Activated CD4-positive, alpha-beta T cell treated with anti-CD3 and anti-CD28 coated beads, Interleukin-2, amount 10 ng/mL, durations not matched to agents 24 days and 14 days (primary cell): ENCODE measurements at places on chromosomes 11 and 22. TPM values are rescaled to one million over a fixed set of nuclear protein-coding genes. Genes with fewer than 3 reads are reported as not detected.

DNA sequence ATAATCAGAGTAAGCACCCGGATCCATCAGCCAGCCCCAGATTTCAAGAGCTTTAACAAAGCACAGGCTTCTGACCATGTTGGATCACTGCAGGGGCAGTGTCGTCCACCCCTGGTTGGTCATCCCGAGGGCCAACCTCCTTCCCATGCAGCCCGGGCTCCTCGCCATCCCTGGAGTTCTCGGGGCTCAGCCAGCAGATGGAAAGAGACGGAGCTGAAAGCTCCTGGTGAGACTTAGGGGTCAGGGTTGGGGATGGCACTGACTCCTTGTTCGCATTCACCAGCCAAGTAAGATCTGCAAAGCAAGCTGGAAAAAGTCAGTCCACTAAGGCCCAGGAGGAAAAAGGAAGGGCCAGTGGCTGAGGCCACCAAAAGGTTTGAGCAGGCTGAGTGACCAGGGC, 888.9 kb downstream of the BRD1 start:
- H3K27me3 ChIP-seq, result no peaks in the 10 kb centered on the region
- no peaks in the 10 kb centered on the region for H3K4me1 ChIP-seq
- H3K4me3 ChIP-seq, result no peak overlapping the region
- DNase-seq, result no peak
- no peaks in the 10 kb centered on the region for H3K36me3 ChIP-seq

GRCh38 chr22:48782811-48783511, 1044.7 kb downstream of the BRD1 start:
- no peak overlapping the region for H3K27ac ChIP-seq
- no peaks in the 10 kb centered on the region for H3K27me3 ChIP-seq
- H3K36me3 ChIP-seq, result no peaks in the 10 kb centered on the region

GRCh38 chr11:85697747-85698146, 11.8 kb upstream of the CCDC89 start:
- H3K27ac ChIP-seq, result no peak overlapping the region
- H3K4me1 ChIP-seq, result peaks cover 32% of the 10 kb centered on the region
- peaks cover 60% of the 10 kb centered on the region for H3K36me3 ChIP-seq
- no peak overlapping the region for H3K4me3 ChIP-seq
- DNase-seq, result peak; percentile 34
- no peaks in the 10 kb centered on the region for H3K27me3 ChIP-seq

The TUBA8 gene
- 1.2 and 1.7 TPM in 2 replicates for total RNA-seq

The IFTAP gene
- 1.1 and 1.7 TPM in 2 replicates for total RNA-seq

DNA sequence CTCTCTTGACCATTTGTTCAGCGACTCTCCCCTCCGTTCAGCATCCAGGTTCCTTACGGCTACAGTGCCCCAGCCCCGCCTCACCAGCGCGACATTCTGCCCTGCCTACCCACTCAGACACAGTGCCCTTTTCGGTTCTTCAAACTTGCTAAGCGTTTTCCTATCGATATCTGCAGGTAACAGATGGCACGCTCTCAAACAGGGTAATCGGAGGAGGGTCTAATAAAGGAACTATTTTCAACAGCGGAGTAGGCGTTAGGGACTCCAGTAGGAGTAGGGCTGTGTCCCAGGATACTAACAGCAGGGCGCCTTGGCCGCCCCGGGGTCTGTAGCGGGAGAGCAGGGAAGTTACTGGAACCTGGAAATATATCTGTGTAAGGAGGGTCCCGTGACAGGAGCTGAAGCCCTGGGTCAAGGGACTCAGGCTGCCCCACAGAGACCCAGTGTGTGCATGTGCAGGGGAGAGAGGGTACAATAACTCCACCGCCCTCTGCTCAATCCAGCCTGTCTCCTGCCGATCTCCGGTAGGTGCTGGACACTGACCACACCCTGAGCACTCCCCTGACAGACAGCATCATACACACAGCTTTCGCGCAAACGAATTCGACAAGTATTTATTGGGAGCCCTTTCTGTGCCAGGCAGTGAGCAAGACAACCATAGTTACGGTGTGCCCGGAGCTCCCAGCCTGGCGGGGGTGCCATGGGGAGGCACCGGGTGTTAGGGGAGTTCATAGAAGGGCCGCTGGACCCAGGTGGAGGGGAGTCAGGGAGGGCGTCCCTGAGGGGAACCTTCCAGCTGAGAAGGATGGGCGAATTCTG, 2.1 kb downstream of the KLHL35 start:
- H3K4me3 ChIP-seq, result peak overlapping the region; percentile 75
- H3K36me3 ChIP-seq, result peaks cover 5% of the 10 kb centered on the region
- peaks cover 23% of the 10 kb centered on the region for H3K4me1 ChIP-seq
- peaks cover 50% of the 10 kb centered on the region for H3K27me3 ChIP-seq

DNA sequence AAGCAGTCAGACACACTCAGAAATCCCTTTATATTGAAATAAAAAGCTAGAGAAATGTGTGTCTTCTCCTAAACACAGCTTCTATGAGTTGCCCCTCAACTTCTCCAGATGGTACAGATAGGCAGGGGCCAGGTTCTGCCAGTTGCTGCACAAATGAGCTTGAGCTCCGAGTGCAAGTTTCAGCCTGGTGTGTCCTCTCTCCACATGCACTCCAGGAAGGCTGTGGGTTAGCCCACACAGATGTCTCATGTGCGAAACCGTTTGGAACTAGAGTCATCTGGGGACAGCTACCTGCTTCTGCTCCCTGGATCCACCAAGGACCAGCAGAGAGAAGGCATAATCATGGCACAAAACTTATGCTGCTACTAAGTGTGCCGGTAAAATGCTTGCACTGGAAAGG, 812.6 kb downstream of the OPCML start:
- no peaks in the 10 kb centered on the region for H3K27me3 ChIP-seq
- no peak overlapping the region for H3K27ac ChIP-seq
- no peaks in the 10 kb centered on the region for H3K36me3 ChIP-seq
- peaks cover 12% of the 10 kb centered on the region for H3K4me1 ChIP-seq

DNA sequence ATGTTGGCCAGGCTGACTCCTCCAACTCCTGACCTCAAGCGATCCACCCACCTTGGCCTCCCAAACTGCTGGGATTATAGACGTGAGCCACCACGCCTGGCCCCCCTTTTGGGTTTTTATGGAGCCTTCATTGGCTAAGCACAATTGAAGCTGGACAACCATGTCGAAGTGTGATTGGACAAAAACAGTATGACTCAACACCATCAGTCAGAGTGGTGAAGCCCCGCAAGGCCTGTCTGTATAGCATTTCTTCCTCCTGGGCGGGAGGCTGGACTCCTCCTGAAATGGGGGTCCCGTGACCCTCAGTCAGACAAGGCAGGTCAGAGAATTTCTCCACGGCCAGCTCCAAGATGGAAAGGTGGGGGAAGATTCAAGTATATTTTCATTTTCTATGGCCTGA, 3.1 kb upstream of the PARVB start:
- DNase-seq, result no peak
- peaks cover 23% of the 10 kb centered on the region for H3K4me1 ChIP-seq
- H3K27ac ChIP-seq, result no peak overlapping the region
- H3K4me3 ChIP-seq, result peak overlapping the region; percentile 9
